ENCODE measurements at places on chromosomes 4 and X.

GRCh38 chrX:141176586-141177451 lies at the start of gene LDOC1:
Gene LDOC1, minus strand, starts transcription at chrX:141177129. Its CDS starts 108 bp downstream, at chrX:141177021.
- DNase-seq: peak; percentile 29

DNA sequence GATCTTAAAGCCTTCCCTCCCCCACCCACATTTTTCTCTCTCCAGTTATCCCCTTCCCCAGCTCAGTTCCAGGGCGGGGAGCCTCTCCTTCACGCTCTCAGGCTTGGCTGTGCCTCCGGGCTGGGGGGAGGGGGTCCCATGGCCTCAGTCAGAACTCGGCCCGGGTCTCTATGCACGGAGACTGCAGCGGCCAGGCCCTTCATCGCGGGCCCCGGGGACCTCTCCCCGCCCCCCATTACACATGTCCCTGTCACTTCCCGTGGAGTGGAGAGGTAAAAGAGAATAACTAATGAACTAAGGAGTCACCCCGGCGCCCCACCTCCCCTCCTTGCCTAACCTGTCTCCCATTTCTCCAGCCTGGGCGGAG lies 838 bp upstream of the PRICKLE3 start:
- no peak for DNase-seq

GRCh38 chrX:42456176-42456700 lies 321.7 kb downstream of the PPP1R2C start:
- no peak for DNase-seq

DNA sequence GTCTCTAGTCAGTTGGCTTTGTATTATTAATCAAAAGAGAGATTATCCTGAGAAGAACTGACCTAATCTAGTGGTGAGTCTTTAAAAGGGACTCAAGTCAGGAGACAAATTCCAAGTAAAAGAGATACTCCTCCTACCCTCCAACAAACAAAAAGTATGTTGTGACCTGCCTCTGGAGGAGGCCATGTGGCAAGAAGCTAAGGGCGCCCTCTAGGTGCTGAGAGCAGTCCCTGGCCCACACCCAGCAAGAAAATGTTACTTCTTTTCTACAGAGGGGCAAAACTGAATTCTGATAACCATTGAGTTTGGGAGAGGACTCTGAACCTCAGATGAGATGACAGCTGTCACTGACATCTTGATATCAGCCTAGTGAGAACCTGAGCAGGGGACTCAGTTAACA lies 953.6 kb upstream of the AGA start:
- no peak for DNase-seq

DNA sequence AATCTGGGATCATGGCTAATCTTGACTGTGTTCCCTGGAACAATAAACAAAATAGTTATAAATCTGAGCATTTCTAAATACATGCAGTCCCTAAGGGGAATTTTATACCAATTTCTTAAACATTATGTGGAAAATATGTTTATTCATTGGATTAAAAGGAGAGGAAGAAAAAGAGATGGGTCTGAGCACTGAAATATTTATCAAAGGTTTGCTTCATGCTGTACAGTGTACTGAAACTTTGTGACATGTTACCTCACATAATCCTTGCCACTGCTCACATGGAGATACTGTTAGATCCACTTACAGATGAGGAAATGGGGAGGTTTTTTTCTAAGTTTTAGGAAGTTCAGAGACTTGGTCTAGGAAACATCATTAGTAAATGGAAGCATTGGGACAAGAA lies 443.6 kb downstream of the SPRY1 start:
- no peak for DNase-seq

GRCh38 chr4:39514888-39515401 lies 12.3 kb downstream of the UGDH start:
- no peak for DNase-seq

GRCh38 chr4:147732518-147733235 lies 789 bp downstream of the ARHGAP10 start:
- DNase-seq: no peak

DNA sequence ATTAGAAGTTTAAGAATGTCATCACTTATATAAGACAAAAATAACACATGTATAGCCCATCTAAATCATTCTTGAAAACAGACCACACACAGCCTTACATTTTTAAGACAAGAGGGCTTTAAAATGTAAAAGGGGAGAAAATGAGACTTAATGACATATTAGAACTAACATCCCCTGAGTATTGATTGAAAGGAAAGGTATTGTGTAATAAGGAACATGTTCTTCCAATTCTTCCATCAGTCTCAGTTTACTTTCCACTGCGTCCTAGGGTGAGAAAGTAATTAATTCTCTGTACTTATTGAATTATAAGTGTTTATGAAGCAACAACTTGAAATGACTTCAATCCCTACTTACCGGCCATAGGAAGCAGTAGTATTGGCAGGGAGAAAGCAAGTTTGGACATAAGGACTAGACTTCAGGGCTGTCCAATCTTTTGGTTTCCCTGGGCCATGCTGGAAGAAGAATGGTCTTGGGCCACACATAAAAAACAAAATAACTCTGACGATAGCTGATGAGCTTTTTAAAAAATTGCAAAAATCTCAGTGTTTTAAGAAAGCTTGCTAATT lies 202.7 kb upstream of the SPRY1 start:
- no peak for DNase-seq

- no peak for DNase-seq
These were observed 37.4 kb downstream of the MGARP start for GRCh38 chr4:139242511-139243051.

DNA sequence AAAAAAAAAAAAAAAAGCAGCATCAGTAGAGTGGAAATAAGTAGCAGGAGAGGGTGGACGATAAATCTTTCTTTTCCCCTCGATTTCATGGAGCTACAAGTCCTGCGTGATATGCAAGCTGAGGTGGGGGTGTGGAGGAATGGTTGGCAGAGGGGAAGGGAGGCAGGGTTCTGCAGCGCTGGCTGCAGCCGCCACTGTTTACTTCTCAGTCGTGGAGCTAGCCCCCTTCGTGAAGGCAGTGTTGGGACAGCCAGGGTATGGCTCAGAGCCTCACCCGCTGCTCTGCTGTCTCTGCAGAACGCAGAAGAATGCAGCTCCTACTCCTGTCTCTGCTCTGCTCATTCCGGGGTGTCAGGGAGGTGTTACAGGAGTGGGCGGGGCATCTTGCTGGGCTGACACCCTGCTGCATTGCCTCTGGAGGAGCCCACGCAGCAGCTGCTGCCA lies 140.6 kb downstream of the GPM6A start:
- no peak for DNase-seq

GRCh38 chr4:113659127-113659526 lies 102.4 kb downstream of the CAMK2D start:
- DNase-seq: no peak

GRCh38 chr4:185728893-185729292 lies 83.1 kb downstream of the SORBS2 start:
- no peak for DNase-seq

- DNase-seq: no peak
These were observed 86.5 kb downstream of the GLRA3 start for GRCh38 chr4:174742561-174742960.

GRCh38 chr4:47672696-47673095 lies 165.2 kb downstream of the CORIN start:
- DNase-seq: no peak

DNA sequence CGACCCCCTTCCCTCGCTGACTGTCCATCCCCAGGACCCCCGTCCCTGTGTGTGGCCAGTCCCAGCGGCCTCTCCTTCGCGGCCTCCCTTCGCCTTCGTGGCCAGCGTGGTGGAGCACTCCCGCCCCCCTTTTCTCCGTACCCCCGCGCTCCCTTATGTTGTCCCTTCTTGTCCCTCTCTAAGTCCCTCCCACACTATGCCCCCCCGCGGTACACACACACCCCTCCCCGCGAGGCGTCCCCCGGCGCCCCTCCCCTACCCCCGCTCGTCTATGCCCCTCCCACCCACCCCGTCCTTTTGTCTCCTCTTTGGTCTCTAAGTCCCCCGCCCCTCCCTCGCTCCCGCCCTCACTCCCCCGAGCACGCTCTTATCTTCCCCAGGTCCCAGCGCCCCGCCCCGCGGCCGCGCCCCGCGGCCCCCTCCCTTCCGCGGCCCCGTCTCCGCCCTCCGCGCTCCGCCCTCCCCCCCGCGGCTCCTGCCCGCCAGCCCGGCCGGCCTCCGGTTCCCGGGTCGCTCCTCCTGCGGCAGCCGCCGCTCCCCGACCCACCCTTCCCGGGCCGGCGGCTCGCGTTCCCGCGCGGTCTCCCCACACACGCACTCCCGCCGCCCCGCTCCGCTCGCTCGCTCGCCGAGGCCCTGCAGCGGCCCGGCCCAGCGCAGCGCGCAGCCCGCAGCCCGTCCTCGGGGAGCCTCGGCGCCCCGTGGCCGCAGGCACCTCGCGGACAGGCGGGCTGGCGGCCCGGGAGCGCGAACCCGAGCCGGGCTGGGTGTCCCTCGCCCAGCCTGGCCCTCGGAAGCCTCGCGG lies 26.3 kb downstream of the UTP14A start:
- peak; percentile 63 for DNase-seq

GRCh38 chrX:115392871-115393270 lies 103.4 kb downstream of the LUZP4 start:
- no peak for DNase-seq

- DNase-seq: no peak
These were observed 218.9 kb upstream of the GALNTL6 start for GRCh38 chr4:171594293-171594692.

- DNase-seq: no peak
These were observed 82.1 kb upstream of the NKX1-1 start for GRCh38 chr4:1488357-1488756.

DNA sequence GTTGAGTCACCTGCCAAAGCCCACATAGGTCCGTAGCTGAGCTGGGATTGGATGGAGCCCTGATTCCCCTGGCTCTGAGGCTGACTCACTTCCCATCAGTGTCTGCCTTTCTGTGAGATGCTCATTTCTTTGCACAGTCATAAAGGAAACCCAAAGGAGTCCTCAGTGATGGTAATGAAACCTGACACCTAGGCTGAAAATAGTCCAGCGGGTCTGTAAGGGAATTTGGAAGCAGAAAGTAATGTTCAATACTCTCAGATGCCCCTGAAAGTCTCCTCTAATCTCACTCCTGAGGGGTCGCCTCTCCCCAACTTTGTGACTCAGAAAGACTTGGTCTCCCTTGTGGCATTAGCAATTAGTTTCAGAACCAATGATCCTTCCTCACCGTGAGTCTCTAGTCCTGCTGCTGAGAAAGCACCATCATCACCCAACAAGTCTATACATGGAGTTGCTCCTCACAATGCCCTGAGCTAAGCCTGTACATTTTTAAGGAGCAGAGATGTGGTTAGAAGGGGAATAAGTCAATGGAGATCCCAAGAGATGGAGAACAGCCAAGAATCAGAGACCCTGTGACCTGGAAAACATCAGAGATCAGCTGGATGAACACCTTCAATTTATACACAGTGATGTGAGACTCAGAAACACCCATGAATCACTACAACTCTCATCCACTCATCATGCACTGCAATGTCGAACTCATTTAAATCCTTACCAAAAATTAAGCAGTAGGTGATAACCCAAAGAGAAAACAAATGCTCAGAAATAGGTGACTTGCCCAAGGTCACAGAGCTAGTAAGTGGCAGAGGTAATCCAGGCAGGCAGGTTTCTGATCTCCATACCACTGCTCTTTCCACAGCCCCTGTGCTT lies 219.0 kb upstream of the CPEB2 start:
- DNase-seq: no peak

DNA sequence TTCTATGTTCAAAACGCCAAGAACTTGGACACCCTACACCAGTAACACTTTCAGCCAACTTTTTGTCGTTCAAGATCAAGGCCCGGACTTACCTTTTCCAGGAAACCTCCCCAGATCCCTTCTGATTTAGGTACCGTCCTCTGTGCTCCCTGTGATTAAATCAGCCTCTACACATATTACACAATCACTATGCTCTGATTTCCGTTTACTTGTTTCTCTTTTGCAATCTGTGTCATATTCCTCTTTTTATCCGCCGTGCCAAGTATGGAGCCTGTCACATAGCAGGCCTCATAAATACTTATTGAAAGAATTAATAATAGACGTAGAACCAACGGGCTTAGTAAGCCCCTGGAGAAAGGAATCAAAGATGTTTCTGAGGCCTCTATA lies 722 bp upstream of the TMEM33 start:
- DNase-seq: no peak

- no peak for DNase-seq
These were observed 10.3 kb downstream of the MAOA start for GRCh38 chrX:43666311-43666912.

GRCh38 chr4:80201252-80202151 lies 4.2 kb downstream of the PRDM8 start:
- DNase-seq: peak; percentile 66

DNA sequence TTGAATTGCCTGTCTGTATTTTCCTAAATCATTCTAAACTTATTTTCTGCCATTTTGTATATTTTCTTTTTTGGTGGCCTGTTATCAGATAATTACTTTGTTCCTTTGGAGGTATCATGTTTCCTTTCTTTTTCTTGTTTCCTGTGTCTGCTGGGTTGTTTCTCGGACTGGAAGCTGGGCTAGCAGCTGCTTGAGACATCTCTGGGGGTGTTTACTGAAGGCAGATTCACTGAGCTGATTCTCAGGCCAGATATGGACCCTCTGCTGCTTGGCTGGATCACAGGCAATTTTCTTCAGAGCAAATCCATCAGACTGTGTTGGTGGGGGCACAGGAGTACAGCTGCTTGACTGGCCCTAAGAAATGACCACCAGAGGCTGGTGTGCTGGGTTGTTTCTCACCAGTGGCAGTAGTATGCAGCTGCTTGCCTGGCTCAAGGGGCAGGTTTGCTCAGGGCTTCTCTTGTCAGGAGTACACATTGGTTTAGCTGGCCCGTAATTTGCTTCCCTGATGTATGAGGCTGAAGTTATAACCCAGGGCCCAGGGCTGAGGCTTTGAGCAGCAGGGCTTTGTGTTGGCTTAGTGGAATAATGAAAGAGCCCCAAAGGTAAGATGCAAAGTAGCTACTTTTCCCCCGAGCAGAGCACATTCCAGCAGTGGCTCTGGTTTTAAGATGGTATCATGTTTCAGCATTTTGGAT lies 680.6 kb downstream of the TECRL start:
- no peak for DNase-seq

GRCh38 chrX:130125091-130125874 lies 15.0 kb upstream of the ELF4 start:
- DNase-seq: no peak

DNA sequence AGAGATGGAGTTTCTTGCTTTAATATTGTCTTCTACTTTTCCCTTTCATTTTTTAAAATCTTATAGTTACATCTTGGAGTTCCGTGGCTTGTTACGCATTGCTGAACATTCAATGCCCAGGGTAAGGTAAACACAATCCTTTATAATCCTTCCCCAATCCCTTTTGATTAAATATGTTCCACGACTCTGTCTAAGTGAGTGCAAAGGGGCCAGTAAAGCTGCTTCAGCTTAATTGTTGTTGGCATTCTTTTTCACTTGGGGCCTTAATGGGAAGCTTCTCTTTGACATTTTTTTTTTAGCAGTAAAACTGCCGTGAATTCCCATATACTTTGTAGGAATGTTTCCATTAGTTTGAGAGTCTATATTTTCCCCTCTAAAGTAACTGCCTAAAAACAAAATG lies 1028.1 kb downstream of the C4orf33 start:
- DNase-seq: no peak

DNA sequence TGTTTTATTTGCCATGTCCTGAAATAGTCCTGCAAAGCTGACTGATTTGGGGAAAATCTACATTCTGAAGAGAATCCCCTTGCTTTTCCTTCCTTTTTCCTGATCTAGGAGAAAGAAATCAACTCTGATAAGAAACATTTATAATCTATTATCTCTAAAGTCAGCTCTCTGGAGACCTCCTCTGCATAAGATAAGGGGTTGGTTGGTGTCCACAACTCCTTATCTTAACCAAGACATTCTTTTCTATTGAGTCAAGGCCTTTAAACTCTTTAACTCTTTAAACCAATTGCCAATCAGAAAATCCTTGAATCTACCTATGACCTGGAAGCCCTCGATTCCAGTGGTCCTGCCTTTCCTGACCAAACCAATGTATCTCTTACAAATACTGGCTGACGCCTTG lies 373.6 kb upstream of the RASGEF1B start:
- DNase-seq: no peak

Measured in activated gamma-delta T cell treated with anti-CD3 and anti-CD28 coated beads, Interleukin-2, amount 50 U/mL, for 16 hours (primary cell).